ENCODE measurements at places on chromosomes 4 and X. TPM values are rescaled to one million over a fixed set of nuclear protein-coding genes. Genes with fewer than 3 reads are reported as not detected.

DNA sequence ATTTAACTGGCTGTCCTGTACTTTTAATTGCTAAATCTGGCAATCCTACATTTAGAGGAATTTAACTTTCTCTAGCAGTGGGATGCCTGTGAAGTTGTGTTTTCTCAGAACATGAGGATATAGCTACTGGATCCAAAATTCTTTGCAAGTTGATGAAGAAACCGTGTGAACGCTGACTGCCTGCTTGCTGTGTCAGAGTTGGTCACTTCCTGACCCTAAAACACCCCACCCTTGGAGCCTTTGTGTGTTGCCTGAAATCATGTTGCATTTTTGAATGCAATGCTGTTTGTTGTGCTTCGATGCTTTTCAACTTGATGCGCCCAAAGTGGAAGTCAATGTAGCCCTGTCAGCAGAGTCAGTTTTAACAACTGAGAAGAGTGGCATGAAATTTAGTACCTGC is 211.2 kb downstream of the ANK2 start:
- no peak for DNase-seq

DNA sequence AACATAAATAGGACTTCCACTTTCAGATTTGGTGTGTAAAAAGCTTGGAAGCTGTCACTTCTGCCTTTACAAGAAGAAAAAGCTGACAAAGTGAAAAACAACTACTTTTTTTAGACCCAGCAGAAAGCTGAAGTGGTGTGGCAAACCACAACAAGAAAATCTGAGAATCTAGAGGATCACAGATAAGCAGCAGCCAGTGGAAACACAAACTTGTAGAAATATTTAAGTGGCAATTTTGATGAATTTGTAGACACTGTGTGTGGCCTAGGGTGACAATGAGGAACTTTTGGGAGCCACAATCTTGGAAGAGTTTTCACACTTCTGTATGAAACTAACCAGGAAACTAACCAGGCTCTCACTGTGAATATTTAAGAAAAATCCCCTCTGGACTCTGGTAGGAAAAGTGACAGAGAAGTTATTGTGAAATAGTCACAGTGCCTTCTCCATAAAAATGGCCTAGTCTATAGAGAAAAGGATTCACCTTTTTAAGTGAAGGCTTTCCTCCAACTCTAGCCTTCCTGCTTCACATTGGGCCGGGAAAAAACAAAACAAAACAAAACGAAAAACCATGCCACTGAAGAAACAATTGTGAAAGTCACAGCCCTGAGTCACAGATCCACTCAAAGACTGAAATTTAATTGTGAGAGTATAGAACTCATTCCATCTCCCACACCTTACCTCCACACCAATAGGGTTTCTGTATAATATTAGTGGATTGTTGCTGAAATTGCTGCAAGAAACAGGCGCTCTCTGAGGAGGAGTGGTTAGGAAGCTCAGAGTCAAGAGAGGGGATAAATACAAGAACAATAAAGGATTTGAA is 26.7 kb upstream of the GUCY1A1 start:
- DNase-seq = no peak

DNA sequence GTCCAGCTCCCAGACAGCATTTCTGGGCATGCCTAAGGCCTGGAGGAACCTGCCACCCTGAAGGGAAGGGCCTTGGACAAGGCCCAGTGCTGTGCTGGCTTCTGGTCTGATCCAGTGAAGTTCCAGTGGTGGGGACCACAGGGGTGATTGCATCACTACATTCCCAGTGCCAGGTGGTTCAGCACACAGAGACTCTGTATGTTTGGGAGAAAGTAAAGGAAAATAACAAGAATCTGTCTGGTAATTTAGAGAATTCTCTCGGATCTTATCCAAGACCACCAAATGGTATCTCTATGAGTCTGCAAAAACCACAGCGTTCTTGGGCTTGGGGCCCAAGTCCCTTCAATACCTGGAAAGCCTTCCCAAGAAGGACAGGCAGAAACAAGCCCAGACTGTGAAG is 131.8 kb upstream of the MAD2L1 start:
- DNase-seq = no peak

DNA sequence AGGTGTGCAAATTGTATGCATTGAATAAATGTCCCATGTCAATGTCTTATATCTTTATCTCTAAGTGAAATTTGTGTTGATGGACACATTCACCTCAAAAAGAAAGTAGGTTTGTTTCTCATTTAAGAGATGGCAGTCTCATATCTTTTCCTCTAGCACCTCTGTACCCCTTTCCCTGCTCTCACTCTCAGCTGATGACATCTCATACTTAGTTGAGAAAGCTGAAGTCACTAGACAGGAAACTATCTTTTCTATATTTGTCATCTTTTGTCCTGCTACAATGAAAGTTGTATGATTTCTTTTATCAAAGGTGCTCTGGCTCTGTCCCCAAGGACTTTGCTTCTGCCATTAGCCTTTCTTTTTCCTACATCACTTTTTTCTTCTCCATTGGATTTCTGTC is 84.0 kb upstream of the GRPR start:
- DNase-seq = no peak

GRCh38 chrX:112056476-112056875 is 26.1 kb downstream of the TRPC5 start:
- no peak for DNase-seq

The ASB9 gene
- 1.4 TPM for total RNA-seq

The SOX3 gene
- total RNA-seq = not detected
